ENCODE measurements at places on chromosomes 5 and 9.
A peak's percentile ranks its signal among the peaks of the same experiment; 100 is the strongest.

GRCh38 chr5:42953041-42953440 lies 87.1 kb downstream of the ANXA2R start:
- no peak for DNase-seq

DNA sequence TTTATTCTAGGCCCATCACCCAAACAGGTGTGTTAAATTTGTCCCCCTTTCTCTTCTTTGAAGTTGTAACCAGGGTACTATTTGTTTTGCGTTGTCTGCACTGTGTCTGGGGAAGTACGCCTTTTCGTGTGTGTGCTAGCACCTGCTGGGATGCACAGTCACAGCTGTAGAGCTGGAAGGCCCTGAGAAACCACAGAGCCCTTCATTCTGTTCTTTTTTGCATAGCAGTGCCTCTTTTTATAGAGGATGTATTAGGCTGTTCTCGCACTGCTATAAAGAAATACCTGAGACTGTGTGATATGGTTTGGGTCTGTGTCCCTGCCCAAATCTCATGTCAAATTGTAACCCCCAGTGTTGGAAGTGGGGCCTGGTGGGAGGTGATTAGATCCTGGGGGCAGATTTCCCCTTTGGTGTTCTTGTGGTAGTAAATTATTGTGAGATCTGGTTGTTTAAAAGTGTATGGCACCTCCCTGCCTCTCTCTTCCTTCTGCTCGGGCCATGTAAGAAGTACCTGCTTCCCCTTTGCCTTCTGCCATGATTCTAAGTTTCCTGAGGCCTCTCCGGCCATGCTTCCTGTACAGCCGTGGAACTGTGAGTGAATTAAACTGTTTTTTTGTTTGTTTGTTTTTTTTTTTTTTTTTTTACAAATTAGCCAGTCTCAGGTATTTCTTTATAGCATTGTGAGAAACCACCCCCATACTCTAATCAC lies 14.0 kb downstream of the SEC61B start:
- no peak for DNase-seq

- no peak for DNase-seq
Measured at GRCh38 chr5:54518818-54519508, 1.4 kb downstream of the SNX18 start.

GRCh38 chr5:92002721-92003274 lies 619.7 kb upstream of the ARRDC3 start:
- DNase-seq: no peak

- no peak for DNase-seq
Measured at GRCh38 chr5:57824047-57824446, 341.4 kb upstream of the ACTBL2 start.

GRCh38 chr9:35553670-35554543 lies 51.2 kb upstream of the TESK1 start:
- DNase-seq: peak; percentile 16

DNA sequence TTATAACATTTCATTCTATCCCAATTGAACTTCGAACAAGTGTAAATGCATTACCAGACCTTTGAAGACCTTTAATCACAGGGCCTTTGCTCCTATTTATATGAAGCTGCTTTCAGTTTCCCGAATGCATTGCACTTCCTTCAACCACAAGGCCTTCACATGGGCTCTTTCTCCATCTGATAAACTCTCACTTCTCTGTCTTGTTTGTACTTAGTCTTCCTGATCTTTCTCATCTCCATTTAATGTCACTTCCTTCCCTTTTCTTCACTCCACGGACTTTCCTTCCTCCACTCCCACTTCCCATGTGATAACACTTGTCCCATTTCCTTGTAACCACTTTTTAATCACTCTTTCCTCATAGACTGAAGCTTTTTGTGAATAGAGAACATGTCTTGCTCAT lies 74.3 kb upstream of the TNC start:
- DNase-seq: no peak

DNA sequence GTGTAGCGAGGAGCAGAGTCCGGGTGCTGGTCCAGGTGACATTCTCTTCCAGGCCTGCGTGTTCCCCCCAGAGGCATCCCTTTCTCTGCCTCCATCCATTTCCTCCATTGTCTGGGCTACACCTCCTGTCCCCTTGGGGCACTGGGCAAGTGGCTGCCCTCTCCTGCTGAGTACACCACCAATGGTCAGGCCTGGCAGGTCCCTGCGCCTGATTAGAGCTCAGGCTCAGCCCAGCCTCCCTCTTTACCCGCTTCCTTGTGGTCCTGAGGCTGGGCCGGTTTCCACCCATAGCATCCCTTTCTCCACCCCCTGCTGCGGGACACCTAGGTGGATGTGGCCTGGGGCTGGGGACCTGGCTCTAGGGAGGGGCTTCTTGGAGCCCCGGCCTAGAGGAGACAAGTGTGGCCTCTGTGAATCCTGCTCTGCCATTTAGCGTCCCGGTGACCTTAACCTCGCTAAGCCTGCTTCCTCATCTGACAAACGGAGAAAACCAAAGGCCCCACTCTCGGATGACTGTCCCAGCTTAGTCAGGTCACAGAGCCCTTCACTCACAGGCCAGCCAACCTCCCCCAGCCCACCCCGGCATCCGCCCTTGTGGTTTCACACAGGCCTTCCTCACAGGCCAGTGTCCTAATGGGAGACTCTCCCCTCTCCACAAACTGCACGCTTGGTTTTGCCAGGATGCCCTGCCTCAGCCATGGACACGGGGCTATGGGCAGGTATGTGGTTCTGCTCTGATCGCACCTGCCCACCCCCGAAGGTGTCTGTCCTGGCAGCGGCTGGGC lies 12.9 kb downstream of the DOLPP1 start:
- no peak for DNase-seq

DNA sequence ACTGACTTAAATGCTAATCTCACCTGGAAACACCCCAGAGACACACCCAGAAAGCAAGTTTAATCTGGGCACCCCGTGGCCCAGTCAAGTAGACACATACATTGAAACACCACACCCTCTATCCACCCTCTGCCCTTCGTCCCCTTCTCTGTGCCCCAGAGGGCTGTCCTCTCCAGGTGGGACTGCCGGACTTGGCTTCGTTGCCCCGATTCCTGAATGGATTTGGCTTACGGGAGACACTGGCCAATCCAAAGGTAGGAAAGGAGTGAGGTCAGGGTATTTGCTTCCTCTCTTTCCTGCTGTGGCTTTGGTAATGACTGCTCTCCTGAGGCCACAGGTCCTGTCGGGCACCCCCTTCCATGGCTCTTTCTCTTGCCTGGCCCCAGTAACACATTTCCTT lies 25.2 kb upstream of the COL27A1 start:
- DNase-seq: no peak

DNA sequence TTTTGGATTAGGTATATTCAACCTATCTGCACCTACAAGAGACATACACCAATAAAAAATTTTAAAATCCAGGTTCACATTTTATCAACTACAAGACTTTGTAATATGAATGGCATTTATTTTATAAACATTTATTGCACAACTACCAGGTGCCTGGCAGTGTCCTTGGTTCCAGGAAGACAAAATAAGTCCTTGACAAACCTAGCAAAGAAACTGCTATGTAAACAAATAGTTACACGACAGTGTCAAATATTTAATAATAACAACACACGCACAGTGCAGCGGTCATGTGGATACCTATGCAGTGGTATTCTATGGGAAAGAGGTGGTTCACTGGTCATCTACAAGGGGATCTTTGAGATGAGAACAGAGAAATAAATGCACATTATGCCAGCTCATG lies 120.7 kb downstream of the MYO10 start:
- no peak for DNase-seq

DNA sequence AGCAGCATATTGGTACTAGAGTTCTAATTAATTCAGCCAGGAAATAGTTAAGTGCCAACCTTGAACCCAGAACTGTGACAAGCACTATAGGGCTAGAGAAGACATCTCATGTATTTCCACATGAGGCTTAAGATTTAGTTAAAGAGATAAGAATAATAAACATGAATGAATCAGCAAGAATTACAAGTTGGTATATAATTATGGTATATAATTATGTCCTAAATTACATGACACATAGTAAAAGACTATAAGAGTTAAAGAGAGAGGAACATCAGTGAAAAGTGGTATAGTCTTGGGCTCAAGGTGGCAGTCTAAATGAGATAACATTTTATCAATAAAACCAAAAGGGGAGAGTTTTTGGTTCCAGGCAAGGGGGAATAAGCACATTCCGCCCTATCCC lies 223.1 kb upstream of the NFIL3 start:
- no peak for DNase-seq
